ENCODE measurements at places on chromosomes 4 and X. TPM values are rescaled to one million over a fixed set of nuclear protein-coding genes. Genes with fewer than 3 reads are reported as not detected.

The AFP gene
- total RNA-seq, result not detected

The DMRTC1 gene
- total RNA-seq, result 0.71 TPM

The RTL9 gene
- not detected for total RNA-seq

The FDCSP gene
- total RNA-seq, result not detected

The CXCL13 gene
- total RNA-seq, result 0.44 TPM

The BANK1 gene
- total RNA-seq, result 336 TPM

The AVPR2 gene
- total RNA-seq, result not detected
